ENCODE measurements at places on chromosomes 5 and 9.

DNA sequence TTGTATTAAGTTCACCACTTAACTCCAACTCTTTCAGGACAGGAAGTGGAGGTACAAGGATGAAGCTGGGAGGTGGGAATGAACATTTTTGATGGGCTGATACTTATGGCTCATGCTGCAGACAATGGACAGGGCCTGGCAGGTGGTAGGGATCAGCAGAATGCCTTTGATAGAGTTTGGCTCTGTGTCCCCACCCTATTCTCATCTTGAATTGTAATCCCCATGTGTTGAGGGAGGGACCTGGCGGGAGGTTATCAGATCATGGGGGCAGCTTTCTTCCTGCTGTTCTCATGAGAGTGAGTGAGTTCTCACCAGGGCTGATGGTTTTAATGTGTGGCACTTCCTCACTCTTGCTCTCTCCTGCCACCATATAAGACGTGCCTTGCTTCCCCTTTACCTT lies 87.3 kb upstream of the PRLR start:
- no peak for DNase-seq

GRCh38 chr5:178467205-178467567 lies 123.0 kb downstream of the COL23A1 start:
- DNase-seq: no peak

DNA sequence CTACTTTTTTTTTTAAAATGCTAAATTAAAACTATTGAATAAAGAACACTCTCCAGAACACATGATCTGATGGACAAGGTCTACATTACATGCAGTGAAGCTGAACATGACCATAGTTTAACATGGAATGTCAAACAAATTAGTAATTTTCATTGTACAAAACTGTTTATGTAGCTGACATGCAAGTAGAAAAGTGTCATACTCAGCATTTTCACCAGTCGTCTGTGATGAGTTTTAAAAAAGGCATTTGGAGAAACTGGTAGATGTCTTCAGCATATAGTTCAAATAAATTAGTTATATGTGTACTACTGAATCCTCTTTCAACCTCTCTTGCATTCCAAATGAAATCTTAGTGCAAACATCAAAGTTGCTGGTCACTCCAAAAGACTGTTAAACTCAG lies 301.9 kb downstream of the FER start:
- DNase-seq: no peak

DNA sequence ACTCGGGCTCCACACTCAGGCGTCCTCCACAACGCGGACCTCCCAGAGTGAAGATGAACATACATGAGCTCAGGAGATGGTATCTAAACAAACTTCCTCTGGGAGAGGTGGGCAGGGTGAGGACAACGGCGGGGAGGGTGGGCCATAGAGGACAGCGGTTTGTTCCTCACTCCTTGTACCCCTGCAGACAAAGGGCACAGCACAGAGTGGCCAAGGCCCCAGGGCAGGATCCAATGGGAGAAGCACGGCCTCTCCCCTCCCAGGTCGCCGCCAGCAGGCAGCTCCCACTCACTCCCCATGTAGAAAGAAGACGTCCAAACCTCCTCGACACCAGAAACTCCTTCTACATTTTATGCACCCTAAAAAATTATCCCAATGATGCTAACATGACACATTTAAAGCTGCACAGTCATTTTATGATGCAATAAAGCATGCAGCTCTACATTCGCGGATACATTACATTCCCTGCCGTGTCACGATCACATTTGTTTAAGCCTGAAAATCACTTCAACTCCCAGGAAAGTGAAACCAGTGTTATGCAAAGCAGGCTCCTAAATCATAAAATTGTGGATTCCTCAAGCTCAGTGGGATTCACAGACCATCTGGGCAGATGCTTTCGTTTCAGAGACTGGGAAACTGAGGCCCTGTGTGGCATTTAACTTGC lies 87.5 kb upstream of the SARDH start:
- no peak for DNase-seq

GRCh38 chr5:7728076-7728475 lies 122.9 kb downstream of the CFAP90 start:
- no peak for DNase-seq

GRCh38 chr5:151670083-151670686 lies 16.5 kb downstream of the SPARC start:
- no peak for DNase-seq

GRCh38 chr9:87115785-87116184 lies 168.5 kb upstream of the GAS1 start:
- DNase-seq: no peak

DNA sequence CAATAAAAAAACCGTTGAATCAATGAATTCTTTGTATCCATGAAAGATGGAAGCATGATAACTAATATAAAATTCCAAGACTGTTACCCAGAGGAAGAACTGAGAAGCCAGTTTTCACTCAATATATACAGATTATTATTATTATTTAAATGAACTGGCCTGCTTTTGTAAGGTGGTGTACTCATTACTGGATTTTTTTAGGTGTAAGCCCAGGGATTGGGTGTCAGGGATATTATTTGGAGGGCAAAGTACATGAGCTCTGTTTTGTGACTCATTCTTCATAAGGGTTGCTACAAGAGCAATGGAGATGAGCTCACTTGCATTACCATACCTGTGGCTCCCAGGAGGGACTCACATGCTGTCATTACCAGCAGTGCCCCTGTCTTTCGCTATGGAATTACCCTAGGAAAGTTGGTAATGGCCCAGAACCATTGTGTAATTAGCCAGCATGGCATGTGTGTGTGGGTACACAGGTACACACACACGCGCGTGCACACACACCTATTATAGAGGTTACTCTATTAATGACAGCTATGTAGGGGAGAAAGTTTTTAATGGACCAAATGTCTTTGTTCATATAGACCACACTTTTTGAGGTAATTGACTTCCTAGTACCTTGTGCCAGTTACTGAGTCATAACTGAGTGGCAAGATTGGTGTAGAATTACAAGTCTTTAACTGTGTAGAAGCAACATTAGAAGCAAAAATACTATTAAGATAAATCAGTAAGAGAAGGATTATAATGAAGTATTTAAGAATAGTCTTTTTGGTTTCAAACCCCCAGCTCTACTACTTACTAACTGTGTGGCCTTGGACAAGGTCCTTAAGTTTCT lies 143.4 kb downstream of the GDNF start:
- DNase-seq: no peak

GRCh38 chr5:43309637-43310036 lies 3.6 kb downstream of the HMGCS1 start:
- DNase-seq: no peak

DNA sequence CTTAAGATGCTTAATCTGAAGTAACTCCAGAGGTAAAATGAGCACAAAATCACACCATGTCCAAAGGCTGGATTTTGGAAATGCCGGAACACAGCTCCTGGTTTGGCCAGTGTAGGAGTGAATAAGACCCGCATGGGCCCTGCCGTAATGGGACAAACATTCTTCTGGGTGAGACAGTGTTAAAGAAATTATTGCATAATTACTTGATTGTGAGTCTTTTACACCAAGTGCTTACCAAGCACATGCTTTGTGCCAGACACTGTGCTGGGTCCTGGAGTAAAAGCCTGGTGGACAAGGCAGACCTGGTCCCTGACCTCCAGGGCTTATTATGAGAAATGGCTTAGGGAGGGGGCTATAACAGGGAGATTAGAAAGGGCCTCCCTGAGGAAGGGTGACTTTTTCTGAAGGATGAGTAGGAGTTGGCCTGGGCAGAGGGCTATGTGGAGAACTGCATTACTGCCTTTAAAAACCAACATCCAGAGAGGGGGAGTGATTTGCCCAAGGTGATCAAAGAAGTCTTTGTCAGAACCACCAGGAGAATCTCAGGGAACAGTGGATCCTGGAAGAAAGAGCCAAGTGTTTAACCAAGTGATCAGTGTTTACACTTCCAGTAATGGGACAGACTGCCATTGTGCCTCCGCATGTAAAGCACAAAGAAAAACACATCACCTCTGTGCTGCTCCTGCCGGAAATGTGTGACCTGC lies 3.5 kb downstream of the PDE6A start:
- DNase-seq: no peak

DNA sequence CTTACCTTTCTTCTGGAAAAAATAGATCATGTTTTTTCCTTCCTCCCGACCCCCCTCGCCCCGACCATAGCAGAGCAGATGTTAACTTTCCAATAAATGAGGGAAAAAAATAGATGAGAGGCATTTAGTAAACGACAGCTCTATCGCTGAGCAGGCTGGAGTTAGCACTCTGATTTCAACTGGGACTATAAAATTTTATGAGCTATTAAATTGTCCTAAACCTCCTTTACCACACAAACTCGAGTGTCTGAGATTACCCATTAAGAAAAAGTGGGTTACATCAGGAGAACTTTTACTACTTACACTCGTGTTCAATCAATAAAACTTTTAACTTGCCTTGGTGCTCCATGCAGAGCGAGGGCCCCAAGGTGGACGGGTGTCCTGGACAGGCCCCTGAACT lies 59.8 kb upstream of the RNU6ATAC start:
- DNase-seq: no peak

- DNase-seq: no peak
These were observed 161.6 kb upstream of the DMRTA1 start for GRCh38 chr9:22285066-22285465.

- DNase-seq: no peak
These were observed 125.5 kb downstream of the OLFM1 start for GRCh38 chr9:135212961-135213360.
